Fibroblast of the conjunctiva (primary cell): ENCODE measurements at places on chromosomes 2 and 18.
A peak's percentile ranks its signal among the peaks of the same experiment; 100 is the strongest.

- no peak for DNase-seq
Observed at GRCh38 chr2:31660812-31661335, 80.1 kb upstream of the SRD5A2 start.

- DNase-seq, result no peak
Observed at GRCh38 chr2:201959626-201960025, 74.0 kb upstream of the FZD7 start.

- no peak for DNase-seq
Observed at GRCh38 chr2:218435003-218435982, 16.4 kb downstream of the VIL1 start.

DNA sequence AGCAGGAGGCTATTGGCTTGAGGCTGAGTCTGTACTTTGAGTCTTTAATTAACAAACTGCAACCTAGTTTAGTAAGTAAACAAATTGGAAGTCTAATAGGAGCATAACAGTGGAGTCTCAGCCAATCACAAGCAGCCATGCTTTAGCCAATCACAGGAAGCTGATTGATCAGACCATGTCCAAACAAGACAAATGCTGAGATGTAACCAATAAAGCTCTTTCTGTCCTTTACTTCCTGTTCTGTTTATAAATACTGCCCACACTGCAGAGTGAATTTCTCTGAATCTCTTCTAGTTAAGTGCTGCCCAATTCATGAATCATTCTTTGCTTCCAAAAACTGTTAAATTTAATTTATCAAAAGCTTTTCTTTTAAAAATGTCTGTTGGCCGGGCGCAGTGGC is 146.6 kb upstream of the DLX2 start:
- no peak for DNase-seq

GRCh38 chr2:1974397-1974796 is 230.1 kb upstream of the PXDN start:
- DNase-seq, result peak; percentile 23

DNA sequence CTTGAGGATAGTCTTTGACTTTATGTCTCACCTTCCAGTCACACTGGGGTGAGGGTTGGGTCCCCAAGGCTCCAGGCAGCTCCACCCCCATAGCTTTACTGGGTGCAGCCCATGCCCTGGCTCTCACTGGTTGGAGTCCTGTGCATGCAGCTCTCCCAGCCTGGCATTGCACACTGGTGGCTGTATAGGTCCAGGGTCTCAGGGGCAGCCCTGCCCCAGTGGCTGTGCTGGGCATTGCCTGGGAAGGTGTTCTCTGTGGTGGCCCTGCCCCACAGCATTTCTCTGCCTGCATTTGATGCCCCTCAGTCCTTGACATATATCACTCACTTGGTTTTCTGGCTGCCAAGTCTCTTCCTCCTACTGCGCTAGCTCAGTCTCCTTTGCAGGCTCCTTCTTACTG is 21.2 kb downstream of the MPHOSPH10 start:
- no peak for DNase-seq

DNA sequence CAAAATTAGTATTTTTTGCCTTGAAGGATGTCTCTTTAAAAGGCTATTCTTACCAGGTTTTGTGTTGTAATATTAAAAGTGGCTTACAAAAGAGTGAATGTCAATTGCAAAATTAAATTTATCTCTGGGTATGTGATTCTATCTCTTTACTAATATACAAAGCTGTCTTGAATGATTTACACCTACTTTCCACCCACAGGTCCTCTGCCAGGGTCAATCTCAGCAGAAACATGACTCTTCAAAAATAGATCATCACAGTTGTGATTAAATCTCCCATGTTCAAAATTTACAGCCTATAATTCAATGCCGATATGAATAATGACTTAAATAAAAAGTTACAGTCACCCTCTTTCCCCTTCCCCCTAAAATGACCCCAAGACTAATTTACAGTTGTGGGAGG is 78.8 kb downstream of the SLC8A1 start:
- no peak for DNase-seq

GRCh38 chr2:66457545-66457944 is 22.6 kb downstream of the MEIS1 start:
- no peak for DNase-seq

- no peak for DNase-seq
Observed at GRCh38 chr2:53510401-53510800, 257.2 kb upstream of the CHAC2 start.

- DNase-seq, result no peak
Observed at GRCh38 chr18:78169174-78169864, 810.3 kb upstream of the SALL3 start.

GRCh38 chr2:108128249-108128648 is 111.5 kb upstream of the SULT1C3 start:
- no peak for DNase-seq

GRCh38 chr2:144518748-144519596 is 947 bp downstream of the ZEB2 start:
- no peak for DNase-seq

GRCh38 chr2:127185705-127186104 is 34.4 kb downstream of the CYP27C1 start:
- no peak for DNase-seq

DNA sequence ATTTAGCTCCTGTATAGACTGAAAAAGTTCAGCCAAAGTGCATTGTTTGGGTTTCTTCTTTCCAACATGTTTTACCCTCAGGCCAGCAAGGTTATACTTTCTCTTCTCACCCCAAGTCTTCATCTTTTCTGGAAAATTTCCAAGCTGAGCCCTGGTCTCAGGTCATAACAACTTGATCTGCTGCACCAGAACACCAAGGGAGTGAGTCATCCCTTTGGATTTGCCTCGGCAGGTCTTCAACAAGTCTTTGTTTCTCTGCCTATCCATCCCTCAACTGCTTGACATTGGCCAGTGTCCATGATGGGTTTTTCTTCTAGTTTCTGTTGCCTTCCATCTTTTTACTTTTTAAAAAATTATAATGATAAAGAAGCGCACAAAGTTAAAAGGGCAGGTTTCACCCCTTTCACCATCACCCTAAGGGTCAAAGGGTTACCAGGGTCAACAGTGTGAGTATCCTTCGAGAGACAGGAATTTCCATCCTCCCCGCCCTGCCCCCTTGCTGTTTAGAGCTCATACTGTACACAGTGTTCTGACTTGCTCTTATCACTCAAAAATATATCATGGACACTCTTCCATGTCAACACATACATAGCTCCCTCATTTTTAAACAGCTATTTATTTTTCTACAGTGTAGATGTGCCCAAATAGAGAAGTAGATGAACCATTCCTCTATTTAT is 5.7 kb upstream of the SPATS2L start:
- DNase-seq, result peak; percentile 68

GRCh38 chr18:47709556-47709955 is 220.9 kb downstream of the SMAD2 start:
- no peak for DNase-seq

- no peak for DNase-seq
Observed at GRCh38 chr2:238336151-238336550, 15.8 kb downstream of the TRAF3IP1 start.

DNA sequence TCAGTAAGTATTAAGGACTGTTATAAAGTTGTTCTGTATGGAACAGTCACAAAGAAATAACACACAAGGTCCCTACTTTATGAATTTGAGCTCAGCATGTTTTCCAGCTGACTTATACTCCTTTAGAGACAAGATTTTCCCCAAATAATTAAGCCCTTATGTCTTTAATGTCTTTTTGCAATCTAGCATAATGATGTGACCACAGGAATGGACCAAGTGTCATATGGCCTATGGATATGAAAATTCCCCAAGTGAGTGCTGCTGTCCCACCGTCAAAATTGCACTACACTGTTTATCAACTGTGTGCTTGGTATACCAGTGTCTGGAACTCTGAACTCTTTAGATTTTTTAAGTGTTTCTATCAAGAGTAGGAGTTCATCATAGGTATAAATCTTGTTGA is 369.6 kb downstream of the PID1 start:
- no peak for DNase-seq

- DNase-seq, result no peak
Observed at GRCh38 chr2:218813771-218814460, 17.7 kb downstream of the PRKAG3 start.

DNA sequence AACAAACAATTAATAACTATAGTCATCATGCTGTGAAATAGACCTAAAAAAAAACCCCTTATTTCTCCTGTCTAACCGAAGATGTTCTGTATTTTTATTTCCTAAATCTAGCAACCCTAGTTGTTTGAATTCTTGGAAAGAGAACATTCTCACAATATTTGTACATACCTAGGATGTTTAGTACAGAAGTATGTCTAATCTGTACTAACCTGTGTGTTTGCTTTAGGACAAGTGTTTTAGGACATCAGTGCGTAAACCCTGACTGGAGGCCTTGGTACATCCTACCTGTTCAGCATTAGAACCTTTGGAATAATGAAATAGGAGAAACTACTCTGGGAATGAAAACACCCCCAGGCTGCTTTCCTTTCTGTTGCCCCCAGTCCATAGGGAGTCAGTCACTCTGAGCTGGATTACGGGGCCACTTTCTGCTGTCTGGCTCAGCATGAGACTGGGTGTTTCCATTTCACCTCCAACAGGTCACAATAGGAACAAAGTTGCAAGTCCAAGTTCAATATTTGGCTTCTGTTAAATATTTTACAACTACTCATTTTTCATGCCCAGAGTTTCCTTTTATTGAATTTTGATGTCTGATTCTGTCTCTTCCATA is 114.7 kb downstream of the MTX2 start:
- no peak for DNase-seq

DNA sequence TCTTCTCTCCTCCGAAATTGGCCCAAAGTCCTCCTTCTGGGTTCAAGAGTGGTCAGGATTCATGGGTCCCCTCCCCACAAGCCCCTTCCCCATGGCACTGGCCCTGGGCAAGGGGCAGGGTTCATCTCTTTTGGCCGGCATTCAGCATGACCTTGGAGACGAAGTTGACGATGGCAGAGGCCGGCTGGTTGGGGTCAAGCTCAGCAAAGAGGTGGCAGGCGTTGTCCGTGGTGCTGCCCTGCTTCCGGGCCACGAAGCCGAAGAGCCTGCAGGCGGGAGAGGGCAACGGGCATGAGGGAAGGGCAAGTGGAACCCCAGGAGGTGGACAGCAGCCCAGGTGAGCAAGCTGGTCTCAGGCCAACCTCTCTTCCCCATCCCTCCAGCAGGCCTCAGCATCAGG is 198.5 kb downstream of the TNS1 start:
- DNase-seq, result no peak

- DNase-seq, result no peak
Observed at GRCh38 chr2:238586931-238587775, 160.4 kb downstream of the ASB1 start.

DNA sequence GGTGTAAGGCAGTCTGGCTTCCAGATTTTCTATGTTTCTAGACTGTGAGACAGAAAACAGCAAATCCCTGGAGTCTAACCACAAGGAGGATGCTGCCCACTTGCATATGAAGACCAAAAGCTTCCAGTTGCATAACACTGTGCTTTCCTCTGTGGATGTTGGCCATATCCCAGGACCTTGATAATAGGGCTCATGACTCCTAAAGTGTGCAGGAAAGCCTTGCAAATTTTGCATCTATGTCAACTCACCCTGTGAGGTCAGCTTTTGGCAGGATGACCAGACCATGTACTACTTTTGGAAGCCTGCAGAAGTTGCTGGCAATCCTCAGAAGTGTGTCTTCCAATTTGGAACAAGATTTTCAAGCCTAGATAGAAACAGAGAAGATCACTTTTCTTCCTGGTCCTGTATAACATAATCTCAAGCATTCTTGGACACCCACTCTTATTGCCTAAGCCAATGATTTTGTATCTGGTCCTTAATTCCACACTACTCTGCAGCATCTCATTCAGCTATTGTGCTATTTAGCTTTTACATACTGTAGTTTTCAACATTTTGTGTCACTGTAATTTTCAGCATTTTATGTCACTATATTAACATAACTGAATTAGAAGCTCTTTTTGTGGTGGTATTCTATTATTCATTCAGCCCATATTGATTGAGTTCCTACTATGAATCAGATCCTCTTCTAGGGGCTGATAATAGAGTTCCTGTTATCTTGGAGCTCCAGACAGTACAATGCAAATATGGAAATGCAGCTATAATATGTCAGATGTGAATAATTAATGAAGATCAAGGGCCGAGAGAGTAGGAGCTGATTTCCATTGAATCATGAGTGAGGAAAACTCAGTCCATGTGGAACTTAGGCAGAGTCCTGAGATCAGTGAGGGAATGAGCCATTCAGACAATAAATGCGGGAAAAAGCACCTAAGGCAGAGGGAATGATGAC is 85.3 kb upstream of the RAB27B start:
- DNase-seq, result peak; percentile 98

DNA sequence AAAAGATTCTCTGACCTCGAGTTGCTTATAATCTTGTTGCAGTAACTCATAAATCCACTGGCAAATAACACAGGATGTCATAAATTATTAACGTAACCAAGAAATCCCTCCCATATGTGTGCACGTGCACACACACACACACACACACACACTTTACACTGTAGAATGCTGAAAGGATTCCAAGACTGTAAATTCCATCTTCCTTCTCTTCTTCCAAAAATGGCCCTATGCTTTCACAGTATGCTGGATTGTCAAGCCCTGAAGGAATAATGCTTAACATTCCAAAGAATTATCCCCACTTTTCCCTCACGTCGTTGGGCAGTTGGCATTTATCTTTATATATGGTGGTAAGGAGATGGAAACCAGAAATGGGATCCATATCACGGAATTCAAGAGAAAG is 117.5 kb upstream of the CRIM1 start:
- no peak for DNase-seq
